ENCODE measurements at places on chromosomes 4 and X.

- DNase-seq, result no peak
Observed at GRCh38 chrX:75118296-75118695, 37.8 kb downstream of the ABCB7 start.

GRCh38 chrX:24025741-24026403 is 1.1 kb downstream of the KLHL15 start:
- peak; percentile 40 for DNase-seq

- DNase-seq, result peak; percentile 30
Observed at GRCh38 chr4:36255577-36255976, 11.3 kb upstream of the ARAP2 start.

GRCh38 chr4:138796761-138797160 is 218.8 kb upstream of the NOCT start:
- DNase-seq, result peak; percentile 53

DNA sequence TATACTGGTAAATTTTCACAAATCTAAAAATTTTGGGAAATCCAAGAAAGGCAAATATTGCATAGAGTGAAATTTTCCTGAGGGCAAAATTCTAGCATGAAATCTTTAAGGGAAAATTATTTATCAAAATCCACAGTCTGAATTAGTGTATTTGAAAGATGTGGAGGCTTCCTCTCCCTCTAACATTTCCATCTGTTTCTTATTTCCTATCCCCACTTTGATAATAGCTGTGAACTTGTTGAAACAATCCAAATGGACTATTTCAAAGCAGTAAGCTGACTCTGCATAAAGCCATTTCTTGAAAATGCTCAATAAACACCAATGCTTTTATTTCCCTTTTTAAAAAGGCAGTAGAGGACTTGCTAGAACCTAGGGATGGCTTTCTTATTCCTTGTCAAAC is 107.3 kb upstream of the PABPC4L start:
- no peak for DNase-seq

- DNase-seq, result peak; percentile 64
Observed at GRCh38 chrX:12210196-12210815, 72.0 kb downstream of the FRMPD4 start.

DNA sequence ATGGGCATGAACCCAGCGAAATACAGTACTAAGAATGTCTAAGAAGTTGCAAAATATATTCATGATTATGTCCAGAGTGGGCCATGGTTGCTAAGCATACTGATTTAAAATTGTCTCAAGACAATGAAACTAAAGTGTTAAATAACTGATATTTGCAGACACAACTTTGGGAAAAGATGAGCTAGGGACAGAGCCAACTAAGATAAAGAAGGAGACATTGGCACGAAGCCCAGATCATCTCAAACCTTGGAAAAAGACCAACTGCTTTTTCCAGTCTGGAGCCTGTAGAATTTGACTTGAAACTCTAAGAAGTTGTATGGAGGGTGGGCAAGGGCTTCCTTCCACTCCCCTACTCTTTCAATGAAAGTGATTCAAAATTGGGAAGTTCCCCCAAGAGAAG is 108.5 kb upstream of the GLRA2 start:
- no peak for DNase-seq

DNA sequence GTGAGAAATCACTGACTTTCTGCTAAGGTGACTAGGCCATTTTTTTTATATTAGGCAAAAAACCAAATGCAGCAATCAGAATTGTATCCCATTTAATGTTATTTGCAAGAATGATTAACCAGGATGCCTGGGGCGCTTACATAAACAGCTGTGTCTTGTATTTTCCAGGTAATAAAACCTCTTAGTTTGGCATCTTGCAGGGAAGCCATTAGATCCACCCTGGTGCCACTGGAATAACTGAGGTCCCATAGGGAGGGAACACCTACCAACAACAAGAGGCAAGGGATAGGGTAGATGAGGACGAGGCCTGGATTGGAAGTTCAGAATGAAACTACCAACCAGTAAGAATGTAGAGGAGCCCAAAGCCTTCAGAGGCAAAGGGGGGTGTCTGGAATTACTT is 288.3 kb downstream of the ARHGAP24 start:
- peak; percentile 26 for DNase-seq

GRCh38 chr4:151990201-151990600 is 229.4 kb upstream of the GATB start:
- peak; percentile 95 for DNase-seq

DNA sequence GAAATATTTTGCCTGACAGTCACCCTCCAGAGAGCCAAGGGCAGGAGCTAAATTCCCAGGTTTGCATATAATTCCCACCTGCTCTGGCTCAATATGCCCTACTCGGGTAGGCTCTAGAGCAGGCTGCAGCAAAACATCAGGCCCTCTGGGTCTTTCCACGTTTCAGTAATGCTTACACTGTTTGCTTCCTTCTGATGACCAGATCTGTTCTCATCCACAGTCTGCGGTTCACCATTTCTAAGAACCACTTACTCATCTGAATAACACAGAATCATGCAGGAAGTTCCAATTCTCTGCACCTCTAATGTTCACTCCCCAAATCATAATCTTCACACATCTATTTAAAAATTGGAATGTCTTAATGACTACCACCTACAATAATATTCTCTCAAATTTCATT is 141.4 kb downstream of the PPP3CA start:
- peak; percentile 34 for DNase-seq

DNA sequence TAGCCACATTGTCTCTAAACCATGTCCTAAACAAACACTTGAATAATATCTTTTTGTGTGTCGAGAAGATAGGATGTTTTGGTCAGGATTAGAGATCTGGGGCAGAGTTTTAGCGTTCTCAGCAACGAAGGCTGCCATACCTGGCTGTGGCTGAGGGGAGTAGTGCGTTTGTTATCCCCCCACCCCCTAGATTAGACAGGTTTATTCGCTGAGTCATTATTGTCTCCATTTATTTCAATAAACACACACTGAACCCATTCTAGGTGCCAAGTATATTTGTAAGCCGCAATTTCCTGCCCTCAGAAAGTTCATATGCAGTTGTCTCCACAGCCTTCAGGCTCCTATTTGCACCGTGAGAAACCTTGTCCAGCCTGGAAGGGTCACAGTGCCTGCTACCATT is 1684.8 kb upstream of the TENM3 start:
- DNase-seq, result no peak

- DNase-seq, result no peak
Observed at GRCh38 chrX:28016823-28017222, 35.6 kb upstream of the DCAF8L1 start.

DNA sequence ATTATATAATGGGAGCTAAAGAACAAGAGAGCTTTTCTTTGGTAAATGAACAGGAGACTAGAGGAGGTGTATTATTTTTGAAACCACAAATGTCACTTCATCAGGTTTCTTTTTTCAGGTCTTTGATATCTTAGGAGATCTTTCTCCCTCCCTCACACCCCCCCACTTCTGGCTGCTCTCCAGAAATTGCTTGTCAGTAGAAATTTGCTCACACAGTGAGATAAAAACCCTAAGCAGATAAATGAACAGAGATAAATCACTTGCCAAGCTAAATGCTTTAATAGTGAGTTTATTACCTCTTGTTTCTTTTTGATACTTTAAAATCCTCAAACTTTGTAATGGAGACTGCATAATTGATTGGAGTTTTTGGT is 421.2 kb upstream of the TENM3 start:
- peak; percentile 2 for DNase-seq

DNA sequence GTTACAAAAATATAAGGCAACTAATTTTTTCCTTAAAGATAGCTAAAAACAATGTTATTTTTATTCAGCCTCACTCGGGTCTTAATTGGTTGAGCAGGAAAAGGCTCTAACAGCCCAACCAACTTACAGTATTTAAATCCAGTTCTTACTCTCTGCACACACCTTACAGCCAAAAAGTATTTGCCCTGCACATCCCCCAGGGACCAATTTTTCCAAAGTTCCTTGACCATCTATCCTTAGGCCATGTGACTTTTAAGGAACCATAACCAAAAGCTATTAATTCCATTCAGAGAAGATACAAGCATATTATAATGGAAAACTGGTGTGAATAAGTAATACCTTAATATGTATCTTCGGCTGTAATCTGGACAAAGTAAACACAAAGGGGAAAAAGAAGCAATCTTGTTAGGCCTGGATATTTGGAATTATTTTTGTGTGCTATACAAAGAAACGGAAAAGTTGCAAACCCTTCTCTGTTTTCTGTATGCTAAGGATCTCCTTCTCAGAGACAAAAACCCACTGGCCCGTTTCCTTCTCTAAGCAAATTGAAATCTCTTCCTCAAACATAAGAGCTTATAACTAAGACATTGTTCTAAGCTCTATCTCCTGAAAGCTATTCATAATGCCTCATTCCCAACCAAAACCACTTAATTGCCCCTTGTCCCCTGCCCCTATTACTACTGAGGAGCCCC is 1.0 kb upstream of the THAP9 start:
- DNase-seq, result peak; percentile 29

DNA sequence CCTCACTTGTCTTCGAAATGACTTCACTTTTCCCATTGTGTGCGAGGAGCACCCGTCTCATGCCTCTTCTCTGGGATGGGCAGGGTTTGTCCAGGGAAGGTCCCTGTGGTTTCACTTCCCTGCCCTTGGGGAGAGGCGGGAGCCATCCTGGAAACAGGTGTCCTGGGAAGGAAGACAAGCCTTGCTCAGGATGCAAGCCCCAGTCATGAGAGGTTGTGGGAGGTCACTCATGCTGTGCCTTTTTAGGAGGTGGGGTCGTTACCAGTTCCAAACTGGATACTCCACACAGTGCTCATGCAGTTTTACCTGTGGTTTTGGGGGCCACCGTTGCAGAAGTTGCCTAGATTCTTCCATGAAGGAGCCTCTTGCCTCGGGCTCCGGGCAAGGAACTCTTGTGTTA is 3.8 kb downstream of the RGS12 start:
- no peak for DNase-seq

DNA sequence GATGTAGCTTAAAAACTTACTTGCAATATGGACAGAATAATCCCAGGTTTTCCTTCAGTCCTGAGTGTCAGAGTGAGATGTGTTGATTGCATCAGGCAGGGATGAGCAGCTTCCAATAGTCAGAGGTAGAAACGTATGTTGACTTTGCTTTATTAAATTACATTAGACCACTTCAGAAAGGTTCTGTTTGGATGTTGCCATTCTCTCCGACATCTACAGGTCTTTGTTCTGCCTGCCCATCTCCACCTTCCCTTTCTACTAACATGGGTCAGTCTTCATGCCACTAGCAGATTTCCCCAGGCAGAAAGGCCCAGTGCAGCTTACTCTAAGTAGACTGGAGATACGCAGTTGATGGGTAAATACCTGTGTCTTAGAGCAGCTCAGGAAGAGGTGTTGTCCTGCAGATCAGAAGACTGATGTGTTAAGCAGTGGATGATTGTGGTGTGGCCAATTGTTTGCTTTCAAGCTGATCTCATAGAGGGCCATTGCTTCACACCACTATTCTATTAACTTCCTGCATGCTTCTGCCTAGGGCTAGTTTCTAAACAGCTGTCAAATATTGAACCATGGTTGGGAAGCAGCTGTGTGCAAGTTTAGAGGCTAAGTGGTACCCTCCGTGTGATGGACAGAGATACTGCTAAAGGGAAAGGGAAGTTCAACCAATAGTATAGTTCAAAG is 1.8 kb downstream of the FRMPD4 start:
- DNase-seq, result no peak

DNA sequence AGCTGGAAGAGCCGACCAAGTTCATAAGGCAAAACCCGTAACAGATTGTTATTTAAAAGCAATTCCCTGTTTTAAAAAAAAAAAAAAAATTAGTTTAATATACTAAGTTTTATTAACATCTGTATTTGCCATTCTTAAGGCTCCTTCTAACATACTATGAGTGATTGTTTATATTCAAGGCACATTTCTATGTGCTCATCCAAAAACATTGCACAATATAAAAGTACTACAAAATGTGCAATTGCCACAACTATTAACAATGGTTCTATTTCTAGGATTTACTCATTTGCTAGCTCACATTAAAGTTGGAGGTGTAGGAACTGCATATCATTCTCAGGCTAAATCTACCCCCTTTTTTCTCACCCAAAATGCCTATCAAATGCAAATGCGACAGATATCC is 46.1 kb downstream of the CNOT6L start:
- DNase-seq, result no peak
